Kidney (tissue), 22 donors: ENCODE measurements at places on chromosomes 6 and 20. TPM values are rescaled to one million over a fixed set of nuclear protein-coding genes. Genes with fewer than 3 reads are reported as not detected.
A peak's percentile ranks its signal among the peaks of the same experiment; 100 is the strongest.

The TUBB1 gene
- polyA plus RNA-seq = 0.17 TPM

The PET117 gene
- polyA plus RNA-seq = 19.7 TPM

The FKBP1C gene
- polyA plus RNA-seq = 1.6 TPM

The MAN1A1 gene
- 30.4 TPM for polyA plus RNA-seq

The MC3R gene
- polyA plus RNA-seq = not detected

The IL17A gene
- polyA plus RNA-seq = not detected

The GSTA2 gene
- 133 TPM for polyA plus RNA-seq

The DEK gene
- polyA plus RNA-seq = 23.7 TPM

The SEL1L2 gene
- not detected for polyA plus RNA-seq

The UNC5CL gene
- polyA plus RNA-seq = 41.3 TPM

The AVP gene
- polyA plus RNA-seq = 2.1 TPM

The SNAI1 gene
- polyA plus RNA-seq = 4.5 TPM

The MICA gene
- polyA plus RNA-seq = 34.7 TPM

- no peak for DNase-seq
These were observed 146.8 kb upstream of the UST start for GRCh38 chr6:148599967-148600426.

GRCh38 chr20:32539817-32540675 is 45.1 kb downstream of the NOL4L start:
- DNase-seq = no peak

DNA sequence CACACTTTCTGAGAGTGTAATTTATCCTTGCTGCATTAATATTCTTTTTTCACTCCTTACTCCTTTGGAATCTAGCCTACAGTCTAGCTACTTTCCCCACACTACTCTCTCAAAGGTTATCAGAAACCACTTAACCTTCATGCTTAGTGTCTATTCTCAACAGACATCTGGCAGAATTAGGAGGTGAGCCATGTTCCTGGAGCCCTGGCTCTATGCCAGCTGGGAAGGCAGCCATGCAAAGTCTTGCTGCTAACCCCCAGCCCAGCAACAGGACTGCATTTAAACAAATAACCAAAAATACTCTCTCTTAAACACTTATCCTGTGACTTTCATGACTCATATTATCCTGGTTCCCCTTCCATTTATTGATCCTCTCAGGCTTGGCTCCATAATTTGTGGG is 260.2 kb downstream of the BCKDHB start:
- DNase-seq = no peak

DNA sequence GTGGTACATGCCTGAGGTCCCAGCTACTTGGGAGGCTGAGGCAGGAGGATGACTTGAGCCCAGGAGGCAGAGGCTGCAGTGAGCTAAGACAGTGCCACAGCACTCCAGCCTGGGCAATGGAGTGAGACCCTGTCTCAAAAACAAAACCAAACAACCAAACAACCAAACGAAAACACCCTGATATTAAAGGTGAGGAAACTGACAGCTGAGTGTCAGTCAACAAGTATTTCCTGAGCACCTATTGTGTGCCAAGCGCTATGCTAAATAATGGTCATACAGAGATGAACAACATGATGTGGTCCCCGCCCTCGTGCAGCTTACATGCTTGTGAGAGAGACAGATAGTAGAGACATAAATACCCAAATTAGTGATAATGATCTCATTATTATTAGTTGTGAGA is 1.9 kb upstream of the TULP1 start:
- DNase-seq = no peak

DNA sequence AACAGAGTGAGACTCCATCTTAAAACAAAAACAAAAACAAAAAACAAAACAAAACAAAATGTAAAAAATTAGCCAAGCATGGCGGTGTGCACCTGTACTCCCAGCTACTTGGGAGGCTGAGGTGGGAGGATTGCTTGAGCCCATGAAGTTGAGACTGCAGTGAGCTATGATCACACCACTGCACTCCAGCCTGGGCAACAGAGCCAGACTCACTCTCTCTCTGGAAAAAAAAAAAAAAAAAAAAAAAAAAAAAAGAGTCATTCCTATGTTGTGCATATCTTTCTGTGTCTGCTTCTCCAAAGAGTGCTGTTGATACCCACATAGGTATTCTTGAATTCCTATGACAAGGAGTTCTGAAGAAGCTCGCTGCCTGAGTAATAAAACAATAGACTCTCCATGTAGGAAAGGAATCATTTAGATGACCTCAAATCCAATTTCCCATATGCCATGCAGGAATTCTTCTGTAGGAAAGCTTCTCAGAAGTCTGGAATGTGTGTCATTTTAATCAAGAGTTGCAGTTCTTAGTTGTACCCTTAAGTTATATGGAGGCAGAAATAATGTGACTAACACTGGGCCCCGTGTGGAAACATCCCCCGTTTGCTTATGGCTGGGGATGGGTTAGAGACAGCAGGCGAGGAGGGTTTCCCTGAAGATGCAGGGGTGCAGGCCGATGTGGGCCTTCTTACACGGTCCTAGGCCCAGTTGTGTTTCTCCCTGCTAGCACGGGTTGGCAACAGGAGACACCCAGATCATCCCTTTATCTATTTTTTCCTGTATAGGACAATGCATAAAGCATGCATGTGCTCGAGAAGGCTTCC is 79.4 kb downstream of the ZDHHC14 start:
- DNase-seq = no peak

- DNase-seq = no peak
These were observed 22.8 kb upstream of the FAM83C start for GRCh38 chr20:35314816-35315631.

DNA sequence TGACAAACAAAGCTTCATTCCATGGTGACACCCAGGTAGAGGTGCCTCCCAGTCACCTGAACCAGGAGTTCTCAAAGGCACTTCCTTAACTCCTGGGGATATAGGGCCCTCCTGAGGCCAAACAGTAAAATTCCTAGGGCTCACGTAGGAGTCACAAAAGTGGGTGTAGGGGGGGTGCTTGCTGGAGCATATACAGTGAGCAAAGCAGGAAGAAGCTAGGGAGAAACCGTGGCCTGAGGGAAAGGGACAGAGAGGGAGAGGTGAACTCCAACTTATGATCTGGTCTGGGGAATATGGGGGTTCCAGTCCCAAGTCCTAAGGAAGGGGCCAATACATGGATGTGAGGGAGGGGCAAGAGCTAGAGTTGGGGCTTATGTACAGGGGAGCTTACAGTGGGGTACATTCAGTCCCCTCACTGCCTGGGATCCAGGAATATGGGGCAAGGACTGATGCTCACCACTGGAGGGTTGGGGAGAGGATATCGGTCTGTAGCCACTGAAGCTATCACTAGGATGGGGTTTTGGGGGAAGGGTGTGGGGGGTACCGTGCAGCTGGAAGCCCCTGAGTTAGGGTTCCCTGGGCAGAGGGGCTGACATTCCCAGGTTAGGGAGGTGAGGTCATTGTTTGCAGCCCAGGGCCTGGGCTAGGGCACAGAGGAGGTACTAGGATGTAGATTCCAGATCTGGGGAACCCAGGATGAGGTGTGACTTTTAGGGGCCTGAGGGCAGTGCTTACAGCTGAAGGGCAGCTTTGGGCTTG is 950 bp downstream of the PEDS1 start:
- no peak for DNase-seq

- peak; percentile 42 for DNase-seq
These were observed 5.3 kb upstream of the CNKSR3 start for GRCh38 chr6:154515826-154516225.

DNA sequence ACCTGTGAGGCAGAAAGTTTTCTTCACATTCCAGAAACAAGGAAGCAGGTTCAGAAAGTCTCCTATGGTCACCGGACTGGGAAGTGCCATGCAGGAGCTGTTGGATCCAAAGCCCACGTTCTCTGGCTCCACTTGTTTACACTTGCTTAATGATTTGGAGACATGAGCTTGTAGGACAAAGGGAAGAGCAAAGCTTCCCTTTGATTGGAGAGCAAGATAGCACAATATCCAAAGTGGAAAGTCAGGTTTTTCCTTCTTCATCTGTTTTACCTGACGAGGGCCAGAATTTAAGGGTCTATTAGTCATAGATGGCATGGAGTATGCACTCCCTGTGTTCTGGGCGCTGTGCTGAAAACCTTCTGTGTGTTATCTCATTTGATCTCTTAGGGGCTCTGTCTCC is 81.2 kb downstream of the PDE7B start:
- DNase-seq = no peak

DNA sequence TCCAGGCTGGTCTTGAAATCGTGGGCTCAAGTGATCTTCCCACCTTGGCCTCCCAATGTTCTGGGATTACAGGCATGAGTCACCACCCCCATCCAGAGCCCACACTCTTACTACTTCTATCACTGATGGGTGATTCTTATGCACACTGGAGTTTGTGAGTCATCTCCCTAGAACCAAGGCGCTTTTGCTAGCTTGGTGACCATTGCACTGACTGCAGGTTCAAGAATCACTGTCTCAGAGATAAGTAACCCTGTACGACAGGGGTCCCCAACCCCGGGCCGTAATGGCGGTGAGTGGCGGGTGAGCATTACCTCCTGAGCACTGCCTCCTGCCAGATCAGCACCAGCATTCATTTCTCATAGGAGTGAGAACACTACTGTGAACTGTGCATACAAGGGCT is 118.8 kb downstream of the MAP3K7 start:
- DNase-seq = no peak

GRCh38 chr6:140011537-140011936 is 637.1 kb upstream of the CITED2 start:
- no peak for DNase-seq

GRCh38 chr20:48025051-48025515 is 239.8 kb upstream of the SULF2 start:
- DNase-seq = no peak

- no peak for DNase-seq
These were observed 70.3 kb downstream of the SCAND1 start for GRCh38 chr20:35883778-35884540.

- peak; percentile 67 for DNase-seq
These were observed 32.0 kb downstream of the ARHGAP40 start for GRCh38 chr20:38633577-38634093.

DNA sequence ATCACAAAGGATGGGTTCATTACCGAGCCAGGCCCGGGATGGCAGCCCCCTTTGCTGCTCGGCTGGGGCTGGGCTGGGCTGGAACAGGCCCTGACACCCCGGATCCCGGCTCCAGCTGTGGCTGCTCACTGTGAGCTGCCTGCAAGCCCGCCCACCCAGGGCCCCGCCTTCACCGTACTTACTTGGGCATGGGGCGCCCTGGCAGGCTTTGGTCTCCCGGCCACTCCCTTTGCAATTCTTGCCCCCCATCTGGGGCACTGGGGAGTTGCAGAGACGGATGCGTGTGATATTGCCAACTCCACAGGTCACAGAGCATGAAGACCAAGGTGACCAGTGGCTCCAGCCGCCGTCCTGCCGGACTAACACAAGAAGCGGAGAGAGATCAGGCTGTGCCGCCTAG is 16.7 kb downstream of the THBS2 start:
- no peak for DNase-seq

- DNase-seq = no peak
These were observed 157.3 kb upstream of the STMND1 start for GRCh38 chr6:16944596-16944995.

DNA sequence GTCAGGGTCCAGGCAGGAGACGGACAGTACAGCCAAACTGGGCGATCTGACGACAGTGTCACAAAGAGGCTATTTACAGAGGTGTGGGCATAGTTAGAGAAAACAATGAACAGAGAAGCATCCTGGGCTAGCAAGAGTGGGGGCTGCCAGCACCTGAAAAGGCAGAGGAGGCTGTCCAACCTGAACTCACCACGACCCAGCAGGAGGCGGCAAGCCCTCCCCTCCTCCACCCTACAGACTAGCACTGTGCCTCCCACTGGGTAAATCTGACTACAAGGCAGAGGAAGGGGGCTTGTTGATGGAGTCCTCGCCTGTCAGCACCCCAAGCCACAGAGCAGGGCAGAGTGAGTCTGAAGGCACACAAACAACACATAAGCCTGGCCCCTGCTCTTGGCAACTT is 52.8 kb upstream of the CDYL start:
- no peak for DNase-seq

DNA sequence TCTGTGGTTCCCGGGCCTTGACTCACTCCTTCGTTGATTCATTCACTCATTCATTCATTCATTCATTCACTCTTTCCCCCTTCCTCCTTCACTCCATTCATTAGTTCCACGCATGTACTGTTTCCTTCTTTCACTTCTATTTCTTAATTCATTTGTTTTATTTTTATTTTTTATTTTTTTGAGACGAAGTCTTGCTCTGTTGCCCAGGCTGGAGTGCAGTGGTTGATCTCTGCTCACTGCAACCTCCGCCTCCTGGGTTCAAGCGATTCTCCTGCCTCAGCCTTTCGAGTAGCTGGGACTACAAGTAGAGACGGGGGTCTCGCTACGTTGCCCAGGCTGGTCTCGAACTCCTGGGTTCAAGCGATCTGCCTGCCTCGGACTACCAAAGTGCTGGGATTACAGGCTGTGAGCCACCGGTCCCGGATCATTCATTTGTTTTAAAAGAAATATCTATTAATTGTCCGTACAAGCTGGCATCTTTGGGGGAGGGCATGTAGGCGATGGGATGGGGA is 427 bp upstream of the NFKBIE start:
- DNase-seq = no peak

GRCh38 chr6:455006-455585 is 63.5 kb downstream of the IRF4 start:
- DNase-seq = no peak

GRCh38 chr6:37242429-37243052 is 15.0 kb upstream of the TBC1D22B start:
- DNase-seq = peak; percentile 51

GRCh38 chr6:74283532-74283931 is 587.5 kb downstream of the CD109 start:
- no peak for DNase-seq

- DNase-seq = peak; percentile 81
These were observed 887 bp downstream of the TSPYL1 start for GRCh38 chr6:116278854-116279231.
